ENCODE measurements at places on chromosomes 6 and 20.

DNA sequence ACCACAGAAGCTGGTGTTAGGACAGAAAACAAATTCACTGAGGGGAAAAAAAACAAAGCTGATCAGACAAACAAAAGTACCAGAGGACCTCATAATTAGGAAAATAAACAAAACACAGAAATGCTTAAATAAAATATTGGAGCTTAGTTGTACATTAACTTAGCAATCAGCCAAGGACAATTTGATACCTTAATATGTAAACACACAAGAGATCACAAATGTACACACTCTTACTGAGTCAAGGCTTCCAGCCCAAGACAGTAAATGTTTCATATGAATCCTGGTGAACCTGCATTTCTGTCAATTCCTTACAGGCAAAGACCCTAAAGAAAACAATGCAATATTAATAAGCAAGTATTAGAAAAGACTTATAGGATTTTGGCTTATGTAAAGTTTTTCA, 62.0 kb upstream of the SPTLC3 start:
- no peak for DNase-seq

- no peak for DNase-seq
Measured at GRCh38 chr20:42986143-42986773, 203.4 kb downstream of the PTPRT start.

DNA sequence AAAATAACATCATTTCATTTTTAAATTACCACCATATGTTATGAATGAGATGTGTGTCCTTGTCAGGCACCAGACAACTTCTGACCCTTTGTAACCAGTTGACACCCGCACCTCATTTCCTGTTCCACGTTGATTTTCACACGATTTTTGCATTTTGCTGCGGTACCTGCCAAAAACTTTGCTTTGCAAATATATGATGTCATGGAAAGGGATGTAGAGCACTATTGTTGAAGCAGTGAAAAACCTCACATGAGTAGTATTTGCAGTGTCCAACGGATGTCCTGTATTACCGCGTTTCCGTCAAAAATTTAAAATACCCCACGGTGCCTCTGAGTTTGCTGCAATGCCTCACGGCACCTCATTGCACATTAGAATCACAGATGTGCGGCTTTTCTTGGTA, 115.6 kb downstream of the MTHFD1L start:
- no peak for DNase-seq

- DNase-seq, result no peak
Measured at GRCh38 chr6:73367761-73368355, 1.8 kb downstream of the OOEP start.

- no peak for DNase-seq
Measured at GRCh38 chr20:9884061-9884460, 45.2 kb upstream of the PAK5 start.

DNA sequence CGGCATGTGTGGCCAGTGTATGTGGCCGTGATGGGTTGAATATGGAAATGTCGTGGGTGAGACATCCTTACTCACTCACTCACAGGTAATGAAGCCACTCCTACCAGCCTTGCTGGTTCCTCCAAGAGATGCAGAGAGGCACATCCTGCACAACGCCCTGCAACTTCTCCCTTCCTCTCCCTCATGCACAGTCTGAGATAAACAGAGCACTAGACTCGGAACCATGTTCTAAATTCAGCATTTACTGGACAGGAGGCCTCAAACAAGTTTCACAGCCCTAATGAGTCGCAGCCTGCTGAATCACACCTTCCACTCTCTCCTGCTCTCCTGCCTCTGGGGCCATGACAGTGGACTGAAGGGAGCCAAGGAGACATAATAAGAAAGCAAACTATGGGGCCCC, 91.2 kb downstream of the ISM1 start:
- no peak for DNase-seq

DNA sequence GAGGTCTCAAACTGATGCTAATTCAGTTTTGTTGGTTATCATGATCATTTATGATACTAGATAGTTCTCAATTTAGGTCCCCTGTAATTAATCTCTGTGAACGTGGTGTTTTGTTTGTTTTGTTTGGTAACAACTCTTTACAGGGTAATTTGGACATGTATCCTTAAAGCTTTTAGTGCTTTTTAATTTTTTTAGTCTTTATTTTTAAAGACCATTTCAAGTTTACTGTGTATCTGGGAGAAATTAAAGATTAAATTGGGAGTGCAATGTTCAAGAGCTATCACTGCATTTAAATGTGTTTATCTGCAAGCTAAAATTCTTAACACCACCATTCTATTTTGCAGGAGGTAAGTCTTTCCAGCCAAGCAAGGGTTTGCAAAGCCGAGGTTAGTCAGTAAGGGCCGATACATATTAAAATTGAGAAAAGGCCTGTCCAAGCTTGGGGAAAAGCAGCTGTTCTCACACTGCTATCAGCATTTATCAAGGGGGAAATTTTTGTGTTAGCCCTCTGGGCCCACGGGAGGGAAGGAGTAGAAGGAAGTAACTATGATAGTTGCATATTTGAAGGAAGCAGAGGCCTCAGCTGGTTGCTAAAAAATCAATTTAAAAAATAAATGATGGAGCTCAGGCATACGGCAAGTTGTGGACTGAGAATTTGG, 59.3 kb upstream of the ZNF217 start:
- DNase-seq, result no peak

- no peak for DNase-seq
Measured at GRCh38 chr6:134034478-134034877, 17.9 kb downstream of the SLC2A12 start.

GRCh38 chr6:52617087-52617486, 40.2 kb upstream of the TRAM2 start:
- no peak for DNase-seq

GRCh38 chr6:125944434-125944816, 12.1 kb upstream of the HINT3 start:
- no peak for DNase-seq

GRCh38 chr6:7171119-7171518, 63.4 kb downstream of the RREB1 start:
- DNase-seq, result no peak

- DNase-seq, result no peak
Measured at GRCh38 chr6:167956983-167957492, 40.4 kb upstream of the KIF25 start.
